ENCODE measurements at places on chromosomes 1 and 21. TPM values are rescaled to one million over a fixed set of nuclear protein-coding genes. Genes with fewer than 3 reads are reported as not detected.

DNA sequence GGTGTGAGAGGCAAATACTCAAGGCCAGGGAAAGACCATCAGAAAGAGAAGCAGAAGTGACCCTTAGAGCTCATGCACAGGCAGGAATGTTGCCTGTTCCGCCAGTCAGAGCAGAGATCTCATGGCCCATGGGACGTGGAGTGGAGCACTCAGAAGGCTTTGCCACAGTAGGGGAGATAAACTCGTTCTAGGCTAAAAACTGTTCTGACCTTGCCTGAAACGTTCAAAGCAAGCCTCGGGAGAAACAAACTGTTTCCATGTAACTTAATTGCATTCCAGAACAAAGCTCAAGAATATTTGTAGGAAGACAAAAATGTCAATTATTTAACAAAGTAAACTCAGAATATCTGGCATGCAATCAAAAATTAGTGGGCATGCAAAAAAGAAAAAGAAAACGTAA lies 20.7 kb upstream of the SLC19A1 start:
- no peaks in the 10 kb centered on the region for H3K27me3 ChIP-seq
- DNase-seq, result no peak
- H3K4me3 ChIP-seq, result peak overlapping the region; percentile 21
- H3K4me1 ChIP-seq, result no peaks in the 10 kb centered on the region

- no peak overlapping the region for H3K4me3 ChIP-seq
- H3K4me1 ChIP-seq, result no peaks in the 10 kb centered on the region
- no peak overlapping the region for H3K27ac ChIP-seq
These were observed 9.5 kb upstream of the KCNA2 start for GRCh38 chr1:110615548-110616130.

DNA sequence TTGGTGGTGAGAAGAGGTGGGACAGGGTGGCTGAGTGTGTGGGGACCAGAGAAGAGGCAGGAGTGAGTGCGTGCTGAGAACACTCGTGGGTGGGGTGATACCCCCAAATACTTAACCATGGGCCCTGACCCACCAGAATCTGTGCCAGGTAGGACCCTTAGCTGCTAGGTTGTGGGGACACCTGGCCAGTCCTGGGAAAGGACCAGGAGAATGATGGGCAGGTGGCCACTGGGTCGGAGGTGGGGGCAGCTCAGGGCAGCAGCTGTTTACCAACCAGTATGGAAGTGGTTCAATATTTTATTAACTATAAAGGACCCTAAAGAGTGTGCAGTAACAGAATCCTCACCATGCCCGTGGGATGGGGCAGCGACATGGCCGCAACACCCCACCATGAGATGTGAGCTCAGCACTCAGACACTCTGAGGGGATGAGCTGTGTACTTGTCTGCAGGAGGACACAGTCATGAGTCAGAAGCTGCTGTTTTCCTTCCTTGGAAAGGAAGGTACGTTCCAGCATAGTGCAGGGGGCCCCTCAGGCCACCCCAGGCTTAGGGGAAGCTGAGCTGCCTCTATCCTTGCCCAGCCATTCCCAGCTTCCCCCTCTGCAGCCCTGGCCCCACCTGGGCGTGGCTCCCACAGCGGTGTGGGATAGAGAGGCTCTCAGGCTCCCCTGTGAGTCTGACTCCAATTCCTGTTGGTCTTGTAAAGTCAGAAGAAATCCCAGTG lies 25.4 kb downstream of the TEX35 start:
- H3K27ac ChIP-seq, result no peak overlapping the region
- no peaks in the 10 kb centered on the region for H3K27me3 ChIP-seq
- no peak overlapping the region for H3K4me3 ChIP-seq
- H3K4me1 ChIP-seq, result peaks cover 16% of the 10 kb centered on the region
- H3K36me3 ChIP-seq, result no peaks in the 10 kb centered on the region
- no peak for DNase-seq

DNA sequence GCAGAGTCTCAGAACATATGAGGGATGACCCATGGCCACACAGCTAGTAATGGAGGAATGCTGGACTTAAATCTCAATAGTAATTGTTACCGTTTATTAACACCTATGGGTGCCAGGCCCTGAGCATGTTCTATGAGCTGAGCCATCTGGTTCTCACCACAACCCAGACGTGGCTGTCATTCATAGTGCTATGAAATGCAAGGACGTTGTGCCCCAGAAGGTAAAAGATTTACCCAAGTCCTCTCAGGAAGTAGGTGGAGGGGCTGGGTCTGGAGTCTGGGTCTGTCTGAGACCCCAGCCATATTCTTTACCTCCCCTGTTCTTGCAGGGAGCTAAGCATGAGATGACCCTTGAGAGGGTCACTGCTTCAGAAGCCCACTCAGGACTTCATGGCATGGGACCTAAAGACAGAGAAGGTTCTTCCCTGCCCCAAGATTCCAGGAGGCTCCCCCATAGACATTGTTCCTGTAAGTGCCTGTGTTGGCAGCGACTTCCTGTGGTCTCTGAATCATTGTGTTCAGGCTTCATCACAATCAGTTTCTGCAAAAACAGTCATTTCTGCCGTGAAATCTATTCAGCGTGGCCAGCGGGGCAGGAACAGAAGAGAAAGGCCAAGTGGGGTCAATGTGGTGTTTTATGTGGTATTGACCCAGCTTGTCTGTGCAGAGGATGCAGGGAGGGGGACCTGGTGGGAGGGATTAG lies 475.4 kb downstream of the PTPRU start:
- no peak overlapping the region for H3K27ac ChIP-seq
- peaks cover 13% of the 10 kb centered on the region for H3K27me3 ChIP-seq
- DNase-seq, result no peak

- no peaks in the 10 kb centered on the region for H3K4me1 ChIP-seq
- no peak overlapping the region for H3K4me3 ChIP-seq
- DNase-seq, result no peak
These were observed 204.7 kb upstream of the LYPLAL1 start for GRCh38 chr1:218969006-218969405.

GRCh38 chr1:14246471-14246870 lies 352.0 kb upstream of the KAZN start:
- H3K4me1 ChIP-seq, result no peaks in the 10 kb centered on the region
- no peaks in the 10 kb centered on the region for H3K27me3 ChIP-seq
- H3K36me3 ChIP-seq, result no peaks in the 10 kb centered on the region
- H3K27ac ChIP-seq, result no peak overlapping the region
- DNase-seq, result no peak

DNA sequence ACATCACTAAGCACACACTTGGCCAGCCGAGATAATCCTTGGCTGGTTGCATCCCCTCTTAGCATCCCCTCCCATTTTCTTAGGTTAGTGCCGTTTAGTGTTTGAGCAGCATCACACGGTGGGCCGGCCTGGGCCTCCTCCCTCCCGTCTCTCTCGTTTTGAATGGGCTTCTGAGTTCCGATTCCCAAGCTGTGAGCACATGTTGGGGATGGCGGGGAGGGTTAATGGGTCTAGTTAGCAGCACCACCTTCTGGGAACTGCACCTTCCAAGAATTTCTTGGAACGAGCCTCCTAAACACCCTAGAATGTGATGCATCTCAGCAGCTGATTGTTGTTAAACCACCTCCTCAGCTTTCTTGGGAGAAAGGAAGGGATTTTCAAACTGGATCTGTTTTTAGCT lies 73.3 kb downstream of the CNIH3 start:
- no peak overlapping the region for H3K4me3 ChIP-seq
- no peak for DNase-seq
- no peaks in the 10 kb centered on the region for H3K27me3 ChIP-seq
- H3K27ac ChIP-seq, result no peak overlapping the region
- H3K36me3 ChIP-seq, result no peaks in the 10 kb centered on the region
- H3K4me1 ChIP-seq, result no peaks in the 10 kb centered on the region

DNA sequence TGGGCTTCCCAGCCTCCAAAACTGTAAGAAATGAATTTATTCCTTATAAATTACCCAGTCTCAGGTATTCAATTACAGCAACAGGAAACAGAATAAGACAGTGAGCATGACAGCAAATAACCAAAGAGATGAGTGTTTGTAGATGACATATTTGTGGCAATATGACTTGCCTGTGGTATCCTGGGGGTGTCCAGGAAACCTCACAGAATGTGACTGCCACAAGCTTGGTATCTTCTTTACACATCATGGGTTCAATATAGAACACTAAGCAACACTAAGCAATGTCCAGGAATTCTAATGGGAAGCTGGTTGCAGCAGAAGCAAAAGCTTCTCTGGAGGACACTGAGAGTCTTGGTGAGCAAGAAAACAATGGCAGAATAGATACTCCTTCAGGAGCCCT lies 236.4 kb upstream of the BEND5 start:
- no peak overlapping the region for H3K4me3 ChIP-seq
- DNase-seq, result no peak
- H3K4me1 ChIP-seq, result no peaks in the 10 kb centered on the region
- no peaks in the 10 kb centered on the region for H3K27me3 ChIP-seq

GRCh38 chr1:174359454-174359805 lies 88.3 kb upstream of the GPR52 start:
- no peak for DNase-seq
- no peaks in the 10 kb centered on the region for H3K4me1 ChIP-seq
- H3K4me3 ChIP-seq, result no peak overlapping the region

- H3K27me3 ChIP-seq, result no peaks in the 10 kb centered on the region
- peaks cover 13% of the 10 kb centered on the region for H3K4me1 ChIP-seq
- DNase-seq, result no peak
- H3K36me3 ChIP-seq, result peaks cover under 1% of the 10 kb centered on the region
These were observed 4.3 kb downstream of the STK40 start for GRCh38 chr1:36381405-36381804.

- no peaks in the 10 kb centered on the region for H3K4me1 ChIP-seq
- no peaks in the 10 kb centered on the region for H3K27me3 ChIP-seq
- no peaks in the 10 kb centered on the region for H3K36me3 ChIP-seq
- no peak for DNase-seq
These were observed 38.8 kb downstream of the HLCS start for GRCh38 chr21:36927719-36928117.

GRCh38 chr1:25167269-25168192 lies 64.8 kb downstream of the SYF2 start:
- no peak for DNase-seq
- no peak overlapping the region for H3K27ac ChIP-seq
- H3K4me1 ChIP-seq, result no peaks in the 10 kb centered on the region
- no peaks in the 10 kb centered on the region for H3K36me3 ChIP-seq

GRCh38 chr1:74767490-74767889 lies 34.5 kb downstream of the TYW3 start:
- H3K4me3 ChIP-seq, result no peak overlapping the region
- peaks cover 24% of the 10 kb centered on the region for H3K36me3 ChIP-seq
- DNase-seq, result no peak
- H3K27ac ChIP-seq, result no peak overlapping the region
- H3K4me1 ChIP-seq, result no peaks in the 10 kb centered on the region

DNA sequence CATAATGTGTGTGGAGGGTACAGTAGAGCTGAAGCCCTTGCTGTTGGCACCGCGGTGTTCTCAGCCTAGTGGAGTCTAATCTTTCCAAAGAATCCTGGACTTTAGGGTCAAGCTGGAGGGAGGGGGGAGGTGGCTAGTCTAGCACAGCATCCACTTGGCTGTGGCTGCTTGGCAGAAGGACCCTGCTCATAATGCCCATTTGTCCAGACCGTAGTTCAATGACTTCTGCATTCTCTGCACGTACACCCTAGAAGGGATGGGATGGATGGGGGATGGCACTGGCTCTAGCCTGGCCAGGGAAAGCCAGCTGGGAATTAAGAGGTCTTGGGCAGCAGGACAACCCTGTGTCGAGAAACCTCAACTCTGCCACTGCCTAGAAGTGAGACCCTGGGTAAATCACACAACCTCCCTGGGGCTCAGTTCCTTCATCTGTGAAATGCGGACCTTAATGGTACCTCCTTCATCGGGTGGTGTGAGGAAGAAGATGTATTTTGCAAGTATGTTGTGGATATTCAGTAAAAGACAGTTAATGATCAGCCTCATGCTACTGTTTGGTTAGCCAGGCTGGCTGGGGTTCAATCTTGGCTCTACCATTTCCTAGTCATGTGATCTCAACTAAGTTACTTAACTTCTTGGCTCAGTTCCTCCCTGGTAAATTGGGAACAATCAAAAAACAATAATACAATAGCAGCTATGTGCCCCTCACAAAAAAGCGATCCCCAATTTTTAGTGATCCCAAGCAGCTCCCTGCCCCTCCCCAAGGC lies 27.2 kb upstream of the CLIC4 start:
- H3K27ac ChIP-seq, result no peak overlapping the region
- H3K36me3 ChIP-seq, result no peaks in the 10 kb centered on the region
- no peak for DNase-seq
- H3K4me1 ChIP-seq, result peaks cover 38% of the 10 kb centered on the region
- no peaks in the 10 kb centered on the region for H3K27me3 ChIP-seq
- H3K4me3 ChIP-seq, result no peak overlapping the region

DNA sequence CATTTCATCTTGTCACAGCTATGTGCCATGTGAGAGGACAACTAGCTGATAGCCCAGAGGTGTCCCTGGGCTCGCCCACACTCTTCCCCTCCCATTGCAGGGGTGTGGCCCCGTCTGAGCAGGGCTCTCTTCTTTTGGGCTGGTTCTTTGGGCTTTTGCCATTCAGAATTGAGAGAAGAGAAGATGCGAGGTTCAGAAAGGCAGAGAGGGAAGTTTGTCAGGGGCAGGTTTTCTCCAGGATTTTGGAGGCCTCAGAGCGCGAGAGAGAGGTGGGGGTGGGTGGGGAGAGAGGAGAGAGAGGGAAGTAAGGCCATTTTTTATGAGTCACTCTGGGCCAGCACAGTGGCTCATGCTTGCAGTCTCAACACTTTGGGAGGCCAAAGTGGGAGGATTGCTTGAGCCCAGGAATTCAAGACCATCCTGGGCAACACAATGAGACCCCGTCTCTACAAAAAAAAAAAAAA lies 5.2 kb downstream of the IFI6 start:
- H3K27ac ChIP-seq, result no peak overlapping the region
- DNase-seq, result no peak
- no peaks in the 10 kb centered on the region for H3K27me3 ChIP-seq
- H3K36me3 ChIP-seq, result no peaks in the 10 kb centered on the region
- no peak overlapping the region for H3K4me3 ChIP-seq

GRCh38 chr1:63662841-63663240 lies 69.6 kb downstream of the PGM1 start:
- H3K4me1 ChIP-seq, result no peaks in the 10 kb centered on the region
- no peaks in the 10 kb centered on the region for H3K36me3 ChIP-seq

- no peaks in the 10 kb centered on the region for H3K27me3 ChIP-seq
- H3K4me1 ChIP-seq, result no peaks in the 10 kb centered on the region
- H3K36me3 ChIP-seq, result no peaks in the 10 kb centered on the region
- no peak for DNase-seq
- H3K27ac ChIP-seq, result no peak overlapping the region
These were observed 162.0 kb upstream of the SYT6 start for GRCh38 chr1:114315631-114316030.

- no peak overlapping the region for H3K4me3 ChIP-seq
- H3K27ac ChIP-seq, result no peak overlapping the region
- no peak for DNase-seq
- no peaks in the 10 kb centered on the region for H3K36me3 ChIP-seq
These were observed 135.9 kb upstream of the HMCN1 start for GRCh38 chr1:185598332-185598731.

- no peaks in the 10 kb centered on the region for H3K4me1 ChIP-seq
- no peak overlapping the region for H3K27ac ChIP-seq
- no peak overlapping the region for H3K4me3 ChIP-seq
- no peaks in the 10 kb centered on the region for H3K27me3 ChIP-seq
- no peak for DNase-seq
These were observed 347.4 kb downstream of the SIPA1L2 start for GRCh38 chr1:232282498-232282897.

S100A7 gene
- not detected for polyA plus RNA-seq

CAMSAP2 gene
- 55.0 TPM for polyA plus RNA-seq

FMOD gene
- 65.2 TPM for polyA plus RNA-seq

PGBD5 gene
- 4.9 TPM for polyA plus RNA-seq

HES3 gene
- polyA plus RNA-seq, result not detected

GSTM1 gene
- 103 TPM for polyA plus RNA-seq

RUNX3 gene
- 1.6 TPM for polyA plus RNA-seq

UBE2U gene
- 0.37 TPM for polyA plus RNA-seq

SUSD4 gene
- 29.2 TPM for polyA plus RNA-seq

CASQ1 gene
- 0.20 TPM for polyA plus RNA-seq
